ENCODE measurements at places on chromosomes 1 and 21.

GRCh38 chr1:8910331-8910730 lies 31.8 kb upstream of the ENO1 start:
- no peak for DNase-seq

DNA sequence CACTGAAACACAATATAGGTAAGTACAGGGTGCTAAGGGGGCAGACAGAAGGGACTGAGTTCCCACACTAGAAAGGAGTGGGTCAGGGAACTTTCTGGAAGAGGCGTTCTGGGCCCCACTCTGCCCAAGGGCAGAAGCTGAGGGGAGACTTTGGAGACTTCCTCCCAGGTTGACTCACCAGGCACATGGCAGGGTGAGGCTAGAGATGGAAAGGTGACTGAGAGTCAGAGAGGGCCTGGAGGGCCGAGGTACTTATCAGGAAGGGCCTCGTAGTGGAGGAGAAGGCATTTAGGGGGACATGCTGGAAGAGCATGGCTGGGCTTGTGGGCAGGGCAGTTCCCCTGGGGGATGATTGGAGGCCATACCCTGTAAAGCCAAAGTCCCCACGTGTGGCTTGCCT lies 159.9 kb upstream of the JUN start:
- DNase-seq = no peak

DNA sequence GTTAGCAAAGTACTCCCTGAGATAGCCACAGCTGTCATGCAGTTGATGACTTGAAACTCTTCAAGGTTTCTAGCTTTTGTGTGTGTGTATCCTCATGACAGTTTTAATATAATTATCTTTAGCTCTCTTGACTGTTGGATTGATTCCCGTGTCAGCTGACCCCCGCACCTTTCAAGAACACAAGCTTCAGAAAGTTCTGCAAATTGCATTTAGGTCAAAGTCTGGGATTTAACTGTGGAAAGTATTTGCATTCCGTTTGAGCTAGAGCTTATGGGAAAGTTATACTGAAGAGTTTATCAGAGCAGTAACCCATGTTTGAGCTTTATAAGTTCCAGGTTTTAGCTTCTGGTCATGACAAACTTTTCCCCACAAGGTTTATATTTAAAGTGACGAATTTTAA lies 380.1 kb upstream of the CHRM3 start:
- DNase-seq = no peak

DNA sequence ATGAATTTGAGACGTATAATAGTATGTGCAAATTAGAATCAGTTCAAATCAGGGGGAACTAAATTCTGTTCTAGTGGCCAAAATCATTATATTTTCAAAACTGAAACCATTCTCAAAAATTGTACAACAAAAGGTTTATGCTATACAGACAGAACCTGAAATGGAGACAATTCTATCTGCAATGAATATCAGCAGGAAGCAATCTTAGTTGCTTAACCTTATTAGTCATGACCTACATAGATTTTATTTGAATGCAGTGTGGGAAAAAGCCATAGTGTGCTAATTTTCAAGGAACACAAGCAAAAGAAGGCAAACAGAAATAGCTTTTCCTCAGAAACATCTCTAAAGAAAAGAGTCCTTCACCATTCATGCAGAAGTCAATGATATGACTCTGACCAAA lies 6.5 kb downstream of the AK5 start:
- no peak for DNase-seq

- no peak for DNase-seq
Observed at GRCh38 chr1:53391982-53392381, 64.1 kb upstream of the LRP8 start.

DNA sequence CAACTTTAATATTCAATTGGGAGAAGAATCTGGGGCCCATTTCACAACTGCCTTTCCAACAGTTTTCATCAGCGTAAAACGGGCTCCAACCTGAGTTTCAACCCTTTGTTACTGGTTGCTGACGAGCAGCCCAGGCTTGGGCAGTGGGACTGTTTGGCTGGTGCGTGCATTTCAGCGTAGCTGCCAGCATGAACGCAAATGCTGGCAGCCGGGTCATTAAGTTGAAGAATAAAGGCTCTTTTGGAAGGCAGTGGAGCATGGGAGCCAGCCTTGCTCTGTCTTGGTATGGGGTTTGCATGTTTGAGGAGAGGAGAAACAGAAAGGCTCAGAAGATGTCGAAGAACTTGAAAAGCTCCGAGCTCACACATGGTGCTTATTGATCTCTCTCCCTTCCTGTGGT lies 40.7 kb downstream of the WDR3 start:
- DNase-seq = no peak

DNA sequence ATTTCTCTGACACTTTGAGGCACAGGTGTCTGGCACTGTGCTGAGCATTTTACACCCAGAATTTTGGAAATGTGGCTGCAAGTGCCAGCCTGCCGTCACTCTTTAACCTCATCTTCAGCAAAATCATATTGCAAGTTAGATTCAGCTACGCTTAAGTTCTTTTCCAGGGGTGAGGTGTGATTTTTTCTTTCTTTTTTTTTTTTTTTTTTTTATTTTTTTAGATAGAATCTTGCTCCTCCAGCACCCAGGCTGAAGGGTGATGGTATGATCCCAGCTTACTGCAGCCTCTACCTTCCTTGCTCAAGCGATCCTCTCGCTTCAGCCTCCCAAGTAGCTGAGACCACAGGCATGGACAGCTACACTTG lies 2.5 kb upstream of the RCC2 start:
- DNase-seq = no peak

GRCh38 chr1:198497326-198498102 lies 43.0 kb downstream of the ATP6V1G3 start:
- DNase-seq = no peak

GRCh38 chr1:212607206-212607912 lies 1.2 kb upstream of the ATF3 start:
- DNase-seq = no peak

DNA sequence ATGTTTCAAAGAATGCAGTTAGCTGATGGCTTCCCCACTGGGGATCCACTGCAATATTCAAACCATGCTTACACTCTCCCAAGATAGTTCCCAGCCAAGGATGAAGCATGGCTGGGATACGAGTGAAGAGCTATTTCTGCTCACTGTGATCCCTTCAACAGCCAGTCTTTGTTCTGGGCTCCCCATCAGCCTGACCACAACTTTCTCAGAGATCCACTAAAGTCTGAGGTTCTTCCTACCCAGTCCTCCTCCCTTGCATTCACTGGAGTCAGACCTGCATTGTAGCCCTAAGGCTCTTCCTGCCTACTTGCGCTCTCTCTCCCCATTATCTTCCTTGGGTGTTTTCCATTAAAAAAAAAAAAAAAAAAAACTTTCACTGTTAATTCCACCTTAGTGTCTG lies 101.4 kb downstream of the TTLL7 start:
- DNase-seq = no peak

- DNase-seq = peak; percentile 20
Observed at GRCh38 chr1:155173478-155174323, at the start of gene TRIM46. TRIM46 (plus strand) TSS chr1:155173849; CDS start chr1:155173967, 118 bp downstream.

- no peak for DNase-seq
Observed at GRCh38 chr1:218478336-218478735, 133.2 kb downstream of the TGFB2 start.

DNA sequence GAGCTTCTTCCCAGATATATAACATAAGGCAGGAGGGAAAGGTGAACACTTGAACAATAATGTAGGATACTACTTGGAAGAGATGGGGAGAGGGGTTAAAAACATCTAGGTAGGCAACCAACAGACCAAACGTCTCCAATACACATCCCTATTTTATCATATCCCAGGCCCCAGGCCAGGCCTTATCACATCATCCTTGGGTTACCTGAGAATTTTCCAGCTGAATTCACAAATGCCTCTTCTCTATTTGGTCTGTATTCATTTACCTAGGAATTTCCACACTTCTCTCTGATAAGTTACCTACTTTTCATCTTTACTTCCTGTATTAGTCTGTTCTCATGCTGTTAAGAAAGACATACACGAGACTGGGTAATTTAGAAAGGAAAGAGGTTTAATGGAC lies 141.9 kb upstream of the C1orf21 start:
- no peak for DNase-seq

GRCh38 chr1:971751-972506 lies 5.6 kb downstream of the PLEKHN1 start:
- DNase-seq = no peak

DNA sequence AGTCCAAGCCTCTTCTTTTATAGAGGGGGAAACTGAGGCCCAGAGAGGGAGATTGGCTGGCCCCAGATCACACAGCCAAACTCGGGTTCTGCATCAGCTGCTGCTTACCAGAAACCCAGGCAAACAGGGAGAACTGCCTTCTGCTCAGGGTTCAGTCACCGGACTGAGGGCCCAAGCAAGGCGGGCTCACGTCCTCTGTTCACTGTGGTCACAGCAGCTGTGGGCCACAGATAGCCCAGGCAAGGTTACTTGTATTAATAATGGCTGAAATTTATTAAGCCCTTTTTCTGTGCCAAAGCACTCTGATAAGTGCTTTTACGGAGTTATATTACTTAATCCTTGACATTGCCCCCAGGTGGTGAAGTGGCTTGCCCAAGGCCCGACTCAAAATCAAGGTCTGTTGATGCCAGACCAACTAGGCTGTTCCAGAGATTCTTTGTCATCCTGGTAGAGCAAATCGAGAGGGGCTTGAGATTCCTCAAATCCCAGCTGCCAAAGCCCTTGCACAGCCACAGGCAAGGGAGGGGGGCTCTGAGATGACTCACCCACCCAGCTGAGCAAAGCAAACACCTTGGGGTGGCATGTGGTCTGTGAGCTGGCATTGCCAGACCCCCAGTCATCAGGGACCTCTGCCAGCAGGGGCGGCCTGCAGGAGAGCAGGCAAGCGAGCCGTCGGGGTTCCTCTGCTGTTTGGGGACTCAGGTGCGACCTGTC lies 36.5 kb downstream of the EPHB2 start:
- peak; percentile 95 for DNase-seq

- no peak for DNase-seq
Observed at GRCh38 chr21:34770576-34770975, 101.8 kb downstream of the CLIC6 start.

- no peak for DNase-seq
Observed at GRCh38 chr1:151968791-151969399, 24.8 kb downstream of the S100A10 start.

- no peak for DNase-seq
Observed at GRCh38 chr1:15339570-15339969, 70.1 kb upstream of the EFHD2 start.

DNA sequence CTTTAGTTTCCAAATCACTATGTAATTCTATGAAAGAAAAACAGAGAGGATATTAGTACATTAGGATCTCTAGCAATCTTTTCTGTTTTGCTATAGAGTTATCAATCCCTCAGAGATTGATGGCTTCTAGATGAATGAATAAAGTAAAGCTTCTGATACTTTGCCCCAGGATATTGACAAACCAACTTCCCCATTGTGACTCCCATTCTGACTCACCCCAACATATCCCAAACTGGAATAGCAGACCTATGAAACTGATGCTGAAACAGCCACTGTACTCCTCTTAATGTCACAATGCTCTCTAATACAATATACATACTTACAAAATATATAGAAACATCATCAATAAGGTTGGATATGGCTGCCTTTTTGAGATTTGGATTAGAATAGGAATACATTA lies 442.1 kb upstream of the NR5A2 start:
- DNase-seq = no peak

DNA sequence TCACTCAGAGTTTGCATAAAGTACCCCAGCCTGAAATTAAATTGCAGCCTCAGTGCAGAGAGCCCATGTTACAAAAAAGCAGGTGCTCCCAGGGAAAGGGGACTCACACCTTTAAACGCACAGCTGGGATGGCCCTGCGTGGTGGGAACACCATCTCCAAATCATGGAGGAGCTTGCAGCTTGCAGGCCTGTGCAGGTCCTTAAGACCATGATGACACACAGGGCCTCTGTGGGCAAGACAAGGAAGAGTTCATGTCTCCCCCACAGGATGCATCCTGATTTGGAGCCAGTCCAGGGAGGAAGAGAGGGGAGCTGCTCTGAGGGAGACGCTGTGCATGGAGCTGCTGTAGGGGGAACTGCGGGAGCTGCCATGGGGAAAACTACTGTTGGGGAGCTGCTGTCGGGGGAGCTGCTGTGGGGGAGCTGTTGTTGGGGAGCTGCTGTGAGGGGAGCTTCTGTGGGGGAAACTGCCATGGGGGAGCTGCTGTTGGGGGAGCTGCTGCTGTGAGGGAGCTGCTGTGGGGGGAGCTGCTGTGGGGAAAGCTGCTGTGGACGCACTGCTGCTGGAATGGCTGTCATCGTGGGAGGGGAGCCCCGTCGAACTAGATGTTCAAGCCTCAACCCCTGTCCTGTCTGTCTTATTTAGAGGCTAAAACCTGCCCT lies 113.9 kb downstream of the MATN1 start:
- DNase-seq = no peak

GRCh38 chr1:169779970-169780369 lies 14.7 kb downstream of the METTL18 start:
- DNase-seq = no peak

GRCh38 chr1:25568834-25569596 lies 25.6 kb downstream of the LDLRAP1 start:
- peak; percentile 79 for DNase-seq

DNA sequence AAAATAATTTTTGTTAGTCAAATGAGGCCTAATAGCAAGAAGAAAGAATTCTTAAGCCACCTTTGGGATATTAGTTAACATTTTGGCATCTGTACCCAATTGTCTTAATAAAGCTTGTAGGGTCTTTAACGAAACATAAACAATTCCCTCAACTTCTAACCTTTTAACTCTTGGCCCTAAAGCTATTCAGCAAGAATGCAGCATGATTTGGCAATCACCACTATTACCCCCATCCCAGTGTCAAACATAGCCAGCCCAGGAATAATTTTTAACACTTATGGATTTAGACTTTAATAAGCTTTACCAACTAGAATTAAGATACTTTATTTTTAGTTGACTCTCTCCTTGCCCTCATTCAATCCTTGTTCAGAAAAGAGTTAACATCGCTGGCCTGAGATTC lies 2.5 kb upstream of the SLC16A4 start:
- DNase-seq = no peak

All from HS-27A (cell line).